ENCODE measurements at places on chromosomes 12 and 14.

DNA sequence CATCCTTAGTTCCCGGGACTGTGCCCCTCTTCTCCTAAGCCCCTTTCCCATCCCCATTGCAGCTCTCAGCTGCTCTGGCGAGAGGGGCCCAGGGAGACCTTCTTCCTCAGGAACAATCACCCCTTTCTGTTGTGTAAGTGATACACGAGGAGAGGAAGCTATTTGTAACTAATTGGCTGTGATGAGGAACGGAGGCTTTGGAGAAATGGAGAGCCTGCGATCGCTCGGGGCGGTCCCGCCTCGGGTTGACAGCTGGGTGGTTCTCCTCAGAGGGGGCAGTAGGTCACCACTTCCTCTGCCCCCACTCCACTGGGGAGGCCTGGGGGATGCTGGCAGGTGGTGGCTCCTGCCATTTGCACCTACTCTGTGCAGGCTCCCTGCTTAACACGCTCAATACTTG is 6.6 kb upstream of the PGF start:
- no peak for DNase-seq

GRCh38 chr12:26510354-26510674 is 314.9 kb downstream of the SSPN start:
- no peak for DNase-seq

GRCh38 chr14:100655741-100656085 is 68.5 kb upstream of the BEGAIN start:
- no peak for DNase-seq

- no peak for DNase-seq
Measured at GRCh38 chr12:12788675-12789368, 3.4 kb downstream of the APOLD1 start.

DNA sequence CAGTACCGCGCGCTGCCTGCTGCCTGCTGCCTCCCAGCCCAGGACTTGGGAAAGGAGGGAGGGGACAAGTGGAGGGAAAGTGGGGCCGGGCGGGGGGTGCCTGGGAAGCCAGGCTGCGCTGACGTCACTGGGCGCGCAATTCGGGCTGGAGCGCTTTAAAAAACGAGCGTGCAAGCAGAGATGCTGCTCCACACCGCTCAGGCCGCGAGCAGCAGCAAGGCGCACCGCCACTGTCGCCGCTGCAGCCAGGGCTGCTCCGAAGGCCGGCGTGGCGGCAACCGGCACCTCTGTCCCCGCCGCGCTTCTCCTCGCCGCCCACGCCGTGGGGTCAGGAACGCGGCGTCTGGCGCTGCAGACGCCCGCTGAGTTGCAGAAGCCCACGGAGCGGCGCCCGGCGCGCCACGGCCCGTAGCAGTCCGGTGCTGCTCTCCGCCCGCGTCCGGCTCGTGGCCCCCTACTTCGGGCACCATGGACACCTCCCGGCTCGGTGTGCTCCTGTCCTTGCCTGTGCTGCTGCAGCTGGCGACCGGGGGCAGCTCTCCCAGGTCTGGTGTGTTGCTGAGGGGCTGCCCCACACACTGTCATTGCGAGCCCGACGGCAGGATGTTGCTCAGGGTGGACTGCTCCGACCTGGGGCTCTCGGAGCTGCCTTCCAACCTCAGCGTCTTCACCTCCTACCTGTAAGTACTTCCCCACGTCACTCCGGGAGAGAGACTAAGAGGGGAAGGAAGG is at the start of gene LGR5:
LGR5 (plus strand) TSS at position 186 of the 732 bp plus-strand sequence; CDS start at position 469, 283 bp downstream.
- DNase-seq, result no peak

- no peak for DNase-seq
Measured at GRCh38 chr14:97978341-97978740, 1181.2 kb downstream of the VRK1 start.
